Neural crest cell (in vitro differentiated cells): ENCODE measurements at places on chromosomes 16 and 17.

DNA sequence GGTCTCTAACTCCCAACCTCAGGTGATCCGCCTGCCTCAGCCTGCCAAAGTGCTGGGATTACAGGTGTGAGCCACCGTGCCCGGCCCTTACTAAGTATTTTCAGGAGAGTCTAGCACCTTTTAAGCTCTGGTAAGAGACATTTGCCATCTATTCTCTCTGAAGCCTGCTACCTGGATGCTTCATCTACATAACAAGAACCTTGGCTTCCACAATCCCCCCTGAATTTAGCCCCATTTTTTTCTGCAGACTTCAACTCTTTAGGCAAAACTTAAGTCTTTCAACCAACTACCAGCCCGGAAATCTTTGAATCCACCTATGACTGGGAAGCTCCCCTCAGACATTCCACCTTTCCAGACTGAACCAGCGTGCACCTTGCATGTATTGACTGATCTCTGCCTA, 14.0 kb upstream of the UBE2I start:
- DNase-seq, result no peak

- no peak for DNase-seq
Measured at GRCh38 chr16:52050418-52050817, 496.5 kb downstream of the TOX3 start.

- DNase-seq, result no peak
Measured at GRCh38 chr16:31441956-31442355, 633 bp downstream of the ZNF843 start.

GRCh38 chr17:12114686-12115418, 94.2 kb downstream of the MAP2K4 start:
- DNase-seq, result no peak

- DNase-seq, result no peak
Measured at GRCh38 chr16:89122322-89122851, 28.7 kb downstream of the ACSF3 start.

- DNase-seq, result peak; percentile 70
Measured at GRCh38 chr17:43021741-43022512, at the start of gene VAT1. TSS of gene VAT1 (minus strand) at chr17:43022385. CDS start at chr17:43022322, 63 bp downstream.

- no peak for DNase-seq
Measured at GRCh38 chr17:45809499-45809898, 25.4 kb downstream of the CRHR1 start.

DNA sequence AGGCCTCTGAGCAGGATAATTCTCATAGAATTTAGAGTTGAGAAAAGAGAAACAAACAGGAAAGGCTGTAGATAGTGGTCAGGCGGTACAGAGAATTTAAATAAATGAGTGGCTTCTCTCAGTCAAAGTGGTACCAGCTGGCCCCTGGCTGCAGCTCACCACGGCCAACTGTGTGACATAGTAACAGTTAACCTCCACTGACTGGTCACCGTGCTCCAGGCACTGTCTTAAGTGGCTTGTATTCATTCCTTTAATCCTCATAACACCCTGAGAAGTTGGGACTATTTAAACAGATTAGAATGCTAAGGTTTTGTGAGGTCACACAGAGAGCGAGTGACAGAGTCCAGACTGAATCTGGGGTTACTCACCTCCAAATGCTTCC, 108.9 kb downstream of the GNAO1 start:
- no peak for DNase-seq

- DNase-seq, result no peak
Measured at GRCh38 chr16:10558746-10559641, 21.4 kb downstream of the EMP2 start.

- DNase-seq, result no peak
Measured at GRCh38 chr16:1808691-1809090, 15.2 kb upstream of the IGFALS start.

- DNase-seq, result no peak
Measured at GRCh38 chr17:2580151-2580550, 13.3 kb upstream of the PAFAH1B1 start.

DNA sequence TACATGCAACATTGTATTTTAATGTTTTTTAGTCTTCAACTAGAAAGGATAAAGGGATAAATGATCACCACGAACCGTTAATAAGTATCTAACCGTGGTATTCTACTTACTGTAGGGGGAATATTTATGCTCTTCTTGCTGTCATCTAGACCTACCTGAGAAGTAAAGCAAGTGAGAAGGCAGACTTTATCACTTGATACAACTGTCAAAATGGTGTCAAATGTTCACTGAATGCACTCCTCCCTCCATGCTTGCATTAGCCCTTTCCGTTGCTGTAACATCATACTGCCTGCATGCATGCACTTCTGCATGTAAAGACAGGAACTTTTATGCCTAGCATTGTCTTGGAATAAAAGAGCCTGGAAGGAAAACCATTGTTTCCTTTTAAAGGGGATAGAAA, 298.6 kb upstream of the PMFBP1 start:
- DNase-seq, result no peak

DNA sequence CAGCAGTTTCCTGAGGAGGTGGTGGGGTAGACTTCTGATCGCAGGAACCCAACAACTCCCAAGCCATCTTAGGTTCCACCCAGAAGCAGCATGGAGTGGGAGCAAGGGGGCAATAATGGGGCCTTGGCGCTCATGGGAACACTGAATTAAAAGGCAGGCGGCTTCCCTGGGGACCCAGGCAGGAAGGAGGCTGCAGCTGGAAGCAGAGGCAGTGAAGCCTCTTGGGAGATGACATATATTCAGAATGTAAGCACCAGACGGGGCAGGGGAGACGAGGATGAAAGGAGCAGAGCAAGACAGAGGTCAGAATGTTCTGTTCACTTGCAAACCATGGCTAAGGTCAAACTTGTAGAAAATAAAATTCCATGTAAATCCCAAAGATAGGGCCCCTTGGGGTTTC, 2.9 kb downstream of the HIGD1B start:
- DNase-seq, result no peak

- DNase-seq, result no peak
Measured at GRCh38 chr17:74280093-74280513, 6.1 kb downstream of the DNAI2 start.
